ENCODE measurements at places on chromosomes 13 and 19. TPM values are rescaled to one million over a fixed set of nuclear protein-coding genes. Genes with fewer than 3 reads are reported as not detected.

GRCh38 chr19:46803555-46803954, 15.2 kb upstream of the SLC1A5 start:
- DNase-seq: no peak

- DNase-seq: no peak
These were observed 33.9 kb upstream of the ATP11A start for GRCh38 chr13:112655913-112656312.

DNA sequence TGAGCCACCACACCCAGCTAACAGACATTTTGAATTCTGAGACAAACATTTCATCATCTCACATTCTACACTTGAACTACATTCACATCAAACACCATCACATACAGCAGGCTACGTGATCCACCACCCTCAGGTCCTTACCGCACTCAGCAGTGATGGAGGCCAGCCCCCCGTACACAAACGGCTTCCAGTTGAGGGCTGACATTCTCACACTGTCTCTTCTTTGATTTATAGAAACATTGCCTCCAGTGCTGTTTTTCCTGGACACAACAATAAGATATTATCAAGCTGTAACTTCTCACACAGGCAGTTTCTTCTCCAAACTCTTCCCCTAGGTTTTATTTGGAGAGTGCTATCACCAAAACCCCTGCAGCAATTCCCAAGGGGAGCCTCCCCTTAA, 7.0 kb downstream of the SLC25A30 start:
- DNase-seq: no peak

DNA sequence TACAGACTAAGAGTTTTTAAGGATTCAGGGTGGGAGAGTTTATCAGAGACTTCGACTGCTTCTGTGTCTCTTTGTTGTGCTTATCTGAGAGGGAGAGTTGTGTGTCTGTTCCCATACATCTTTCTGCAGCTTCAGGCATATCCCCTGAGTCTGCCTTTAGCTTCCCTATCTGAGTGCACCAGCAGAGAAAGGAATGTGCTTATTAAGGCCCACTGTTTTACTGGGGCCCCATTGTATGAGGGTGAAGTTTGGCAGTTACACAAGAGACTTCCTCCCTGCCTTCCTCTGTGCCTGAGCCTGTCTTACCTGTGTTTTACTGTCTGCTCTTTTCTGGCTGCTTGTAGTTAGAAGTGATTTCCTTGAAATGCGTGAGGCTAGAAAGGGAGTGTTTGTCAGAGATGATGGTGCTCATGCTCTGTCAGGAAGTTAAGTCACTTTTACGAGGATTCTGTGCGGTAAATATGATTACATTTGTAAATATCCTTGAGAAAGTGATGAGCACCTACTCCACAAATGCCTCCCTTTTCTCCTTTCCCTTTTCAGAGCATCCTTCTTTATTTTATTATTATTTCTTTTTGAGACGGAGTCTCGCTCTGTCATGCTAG, 1228.9 kb upstream of the MIR17HG start:
- DNase-seq: no peak

Gene S1PR5
- 2.4 TPM for total RNA-seq

All from lower lobe of right lung (tissue), 2 donors.